ENCODE measurements at places on chromosomes 11 and 22.
A peak's percentile ranks its signal among the peaks of the same experiment; 100 is the strongest.

- DNase-seq, result peak; percentile 37
- H3K4me1 ChIP-seq, result peaks cover 27% of the 10 kb centered on the region
- peak overlapping the region; percentile 94 for H3K27ac ChIP-seq
- H3K27me3 ChIP-seq, result no peaks in the 10 kb centered on the region
- H3K4me3 ChIP-seq, result peak overlapping the region; percentile 100
Measured at GRCh38 chr22:40637183-40638150, 948 bp upstream of the MRTFA start.

DNA sequence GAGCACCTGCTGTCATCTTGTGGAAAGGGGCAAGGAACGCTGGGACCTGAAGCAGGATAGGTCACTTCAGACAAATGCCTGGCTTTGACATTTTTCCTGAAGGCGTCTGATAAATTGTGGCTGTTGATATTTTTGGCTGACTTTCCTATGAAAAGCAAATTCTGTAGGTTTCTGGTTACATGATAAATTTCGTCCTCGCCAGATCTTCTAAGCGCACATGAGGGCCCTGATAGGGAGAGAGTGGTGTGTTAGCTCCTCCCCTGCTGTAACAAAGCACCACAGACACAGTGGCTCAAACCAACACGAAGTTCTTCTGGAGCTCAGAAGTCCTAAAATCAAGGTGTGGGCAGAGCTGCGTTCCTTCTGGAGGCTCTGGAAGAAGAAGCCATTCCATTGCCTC lies 19.6 kb downstream of the APOL4 start:
- no peak overlapping the region for H3K27ac ChIP-seq
- peaks cover 6% of the 10 kb centered on the region for H3K4me1 ChIP-seq
- no peak for DNase-seq
- no peaks in the 10 kb centered on the region for H3K36me3 ChIP-seq
- no peaks in the 10 kb centered on the region for H3K27me3 ChIP-seq
- H3K4me3 ChIP-seq, result no peak overlapping the region

DNA sequence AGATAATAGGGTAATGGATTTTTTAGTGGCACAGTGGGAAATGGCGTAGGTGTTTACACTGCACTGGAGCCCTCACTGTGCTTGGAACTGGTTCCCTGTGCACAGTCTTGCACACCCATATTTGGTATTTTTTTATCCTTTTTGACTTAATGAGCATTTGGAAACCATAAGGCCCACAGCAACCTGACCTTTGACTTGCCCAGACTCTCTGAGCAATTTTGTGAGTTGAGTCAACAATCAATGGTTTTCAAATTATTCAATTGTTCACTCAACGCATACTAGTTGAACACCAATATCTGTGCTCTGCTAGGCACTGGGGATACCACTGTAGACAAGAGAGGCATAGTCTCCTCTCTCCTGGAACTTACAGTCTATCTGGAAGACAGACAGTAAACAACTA lies 14.3 kb downstream of the CD44 start:
- no peaks in the 10 kb centered on the region for H3K36me3 ChIP-seq
- DNase-seq, result no peak
- H3K4me1 ChIP-seq, result peaks cover 86% of the 10 kb centered on the region
- H3K27ac ChIP-seq, result peak overlapping the region; percentile 57

DNA sequence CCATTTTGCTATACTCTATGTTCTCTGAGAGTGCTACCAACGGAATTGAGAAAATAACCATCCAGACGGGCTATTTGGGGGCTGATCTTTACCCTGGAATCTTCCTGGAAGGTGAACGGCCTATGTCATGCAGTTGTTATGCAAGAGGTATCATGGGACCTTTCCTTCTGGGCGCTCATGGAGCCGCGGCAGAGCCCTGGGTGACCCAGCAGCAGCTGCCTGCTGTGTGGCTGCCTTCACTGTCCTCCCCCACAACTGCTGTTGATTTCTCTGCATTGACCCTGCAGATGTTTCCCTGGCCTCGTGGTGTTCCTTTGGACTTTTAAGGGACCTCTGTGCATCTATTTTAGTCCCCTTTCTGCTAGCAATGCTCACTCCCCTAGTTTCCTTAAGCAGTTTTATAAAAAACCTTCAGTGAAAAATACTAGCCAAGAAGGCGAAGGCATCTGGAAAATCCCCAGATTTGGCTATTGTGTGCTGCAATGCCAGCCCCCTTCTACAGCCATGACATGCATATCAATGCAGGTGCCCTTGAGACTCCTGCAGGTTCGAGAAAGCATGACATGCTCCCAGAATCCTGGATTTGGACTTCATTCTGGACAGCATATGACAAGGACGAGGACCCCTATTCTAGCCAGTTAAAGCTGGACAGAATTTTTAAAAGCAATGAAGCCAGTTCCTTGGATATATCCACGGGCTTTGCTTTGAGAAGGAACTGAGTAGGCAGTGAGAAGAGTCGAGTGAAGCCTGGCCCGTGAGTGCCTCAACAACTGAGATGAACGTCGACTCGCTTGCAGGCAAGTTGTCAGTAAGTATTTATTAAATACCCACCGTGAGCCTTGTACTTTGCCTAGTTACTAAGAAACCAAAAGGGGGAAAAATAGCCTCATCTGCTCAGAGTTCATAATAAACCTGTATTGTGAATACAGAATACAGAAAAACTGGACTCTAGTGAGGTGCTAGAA lies at the start of gene SLC25A18:
Gene SLC25A18, plus strand, starts transcription at position 593 of the 965 bp plus-strand sequence. CDS start 16,447 bp downstream, outside the sequence.
- H3K4me3 ChIP-seq, result no peak within 1 kb of the TSS
- H3K27me3 ChIP-seq, result peaks cover 3% of the 10 kb centered on the region
- no peaks in the 10 kb centered on the region for H3K4me1 ChIP-seq
- H3K27ac ChIP-seq, result no peak within 1 kb of the TSS
- no peaks in the 10 kb centered on the region for H3K36me3 ChIP-seq
- DNase-seq, result no peak

- no peak overlapping the region for H3K4me3 ChIP-seq
- H3K36me3 ChIP-seq, result no peaks in the 10 kb centered on the region
- H3K27me3 ChIP-seq, result no peaks in the 10 kb centered on the region
- no peaks in the 10 kb centered on the region for H3K4me1 ChIP-seq
Measured at GRCh38 chr11:124581817-124582216, 12.0 kb downstream of the OR8A1 start.

DNA sequence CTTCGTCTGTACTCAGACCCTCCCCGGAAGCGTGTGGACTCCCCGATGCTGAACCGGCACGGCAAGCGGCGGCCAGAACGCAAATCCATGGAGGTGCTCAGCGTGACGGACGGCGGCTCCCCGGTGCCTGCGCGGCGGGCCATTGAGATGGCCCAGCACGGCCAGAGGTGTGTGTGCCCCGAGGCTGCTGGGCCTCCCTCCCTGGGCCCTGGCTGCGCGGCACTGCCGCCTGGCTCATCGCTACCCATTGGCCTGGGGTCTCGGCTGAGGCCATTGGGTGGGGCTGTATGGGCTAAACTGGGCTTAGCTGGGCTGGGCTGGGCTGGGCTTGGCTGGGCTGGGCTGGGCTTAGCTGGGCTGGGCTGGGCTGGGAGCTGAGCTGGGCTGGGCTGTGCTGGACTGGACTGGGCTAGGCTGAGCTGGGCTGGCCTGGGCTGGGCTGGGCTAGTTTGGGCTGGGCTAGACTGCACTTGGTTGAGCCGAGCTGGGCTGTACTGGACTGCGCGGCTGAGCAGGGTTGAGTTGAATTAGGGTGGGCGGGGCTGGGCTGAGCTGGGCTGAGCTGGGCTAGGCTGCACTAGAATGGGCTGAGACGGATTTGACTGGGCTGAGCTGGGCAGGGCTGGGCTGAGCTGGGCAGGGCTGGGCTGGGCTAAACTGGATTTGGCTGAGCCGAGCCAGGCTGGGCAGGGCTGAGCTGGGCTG lies 40.7 kb downstream of the MOB2 start:
- no peaks in the 10 kb centered on the region for H3K36me3 ChIP-seq
- no peak overlapping the region for H3K27ac ChIP-seq
- H3K27me3 ChIP-seq, result no peaks in the 10 kb centered on the region
- no peak for DNase-seq
- no peak overlapping the region for H3K4me3 ChIP-seq

GRCh38 chr11:113971506-113972195 lies 3.3 kb upstream of the HTR3A start:
- H3K27me3 ChIP-seq, result peaks cover 21% of the 10 kb centered on the region
- no peak overlapping the region for H3K27ac ChIP-seq
- no peak for DNase-seq
- no peaks in the 10 kb centered on the region for H3K4me1 ChIP-seq
- no peaks in the 10 kb centered on the region for H3K36me3 ChIP-seq
- no peak overlapping the region for H3K4me3 ChIP-seq

DNA sequence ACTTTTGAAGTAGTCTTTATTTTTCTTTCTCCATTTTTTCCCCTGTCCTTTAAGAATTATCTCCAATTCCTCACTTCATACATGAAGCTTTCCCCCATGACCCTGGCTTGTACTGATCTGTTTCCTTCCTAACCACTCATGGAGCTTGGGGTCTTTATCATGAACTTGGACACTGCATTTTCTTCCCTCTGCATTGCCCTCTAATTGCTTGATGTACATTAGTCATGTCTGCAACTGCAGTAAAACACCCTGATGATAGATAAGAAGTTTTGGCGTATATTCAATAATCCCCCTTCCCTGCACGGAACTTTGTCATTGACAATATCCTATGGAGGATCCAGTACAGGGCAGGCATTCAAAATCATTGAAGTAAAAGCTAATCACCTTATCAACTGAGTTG lies 3.4 kb downstream of the HEPHL1 start:
- no peaks in the 10 kb centered on the region for H3K4me1 ChIP-seq
- no peak for DNase-seq
- H3K4me3 ChIP-seq, result no peak overlapping the region

GRCh38 chr11:76854709-76855108 lies 6.0 kb upstream of the ACER3 start:
- H3K36me3 ChIP-seq, result no peaks in the 10 kb centered on the region
- no peak overlapping the region for H3K27ac ChIP-seq
- DNase-seq, result no peak
- no peaks in the 10 kb centered on the region for H3K4me1 ChIP-seq

GRCh38 chr11:134536677-134537076 lies 124.6 kb upstream of the B3GAT1 start:
- H3K36me3 ChIP-seq, result no peaks in the 10 kb centered on the region
- H3K27me3 ChIP-seq, result peaks cover 2% of the 10 kb centered on the region
- DNase-seq, result no peak
- H3K27ac ChIP-seq, result no peak overlapping the region

GRCh38 chr11:69815973-69816372 lies 3.2 kb downstream of the FGF3 start:
- no peaks in the 10 kb centered on the region for H3K27me3 ChIP-seq
- no peak overlapping the region for H3K4me3 ChIP-seq
- no peaks in the 10 kb centered on the region for H3K36me3 ChIP-seq
- no peak for DNase-seq
- H3K4me1 ChIP-seq, result peaks cover 7% of the 10 kb centered on the region
- no peak overlapping the region for H3K27ac ChIP-seq

GRCh38 chr11:11155962-11156815 lies 196.9 kb downstream of the CSNK2A3 start:
- no peaks in the 10 kb centered on the region for H3K36me3 ChIP-seq
- peak overlapping the region; percentile 44 for H3K4me3 ChIP-seq

DNA sequence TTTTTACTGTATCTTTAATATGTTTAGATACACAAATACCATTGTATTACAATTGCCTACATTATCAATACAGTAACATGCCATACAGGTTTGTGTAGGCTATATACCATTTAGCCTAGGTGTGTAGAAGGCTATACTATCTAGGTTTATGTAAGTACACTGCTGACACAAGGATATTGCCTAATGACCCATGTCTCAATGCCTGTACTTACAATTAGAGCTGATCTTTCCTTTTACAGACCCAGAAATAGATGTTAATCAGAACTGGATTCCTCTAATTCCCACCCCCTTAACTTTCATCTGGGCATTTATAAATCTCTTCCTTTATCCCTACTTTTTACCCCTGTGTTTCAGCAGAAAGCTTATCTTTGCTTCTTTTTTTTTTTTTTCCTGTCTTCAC lies 229.5 kb downstream of the METTL15 start:
- H3K27me3 ChIP-seq, result no peaks in the 10 kb centered on the region
- H3K36me3 ChIP-seq, result no peaks in the 10 kb centered on the region
- no peak for DNase-seq
- no peak overlapping the region for H3K27ac ChIP-seq
